ENCODE measurements at places on chromosomes 6 and 20.

GRCh38 chr6:80335121-80335531, 228.7 kb downstream of the BCKDHB start:
- H3K27ac ChIP-seq = no peak overlapping the region
- H3K4me1 ChIP-seq = peaks cover 5% of the 10 kb centered on the region
- H3K27me3 ChIP-seq = no peaks in the 10 kb centered on the region

GRCh38 chr6:74597266-74597665, 608.6 kb downstream of the COL12A1 start:
- DNase-seq = no peak
- H3K4me1 ChIP-seq = no peaks in the 10 kb centered on the region
- no peak overlapping the region for H3K4me3 ChIP-seq
- H3K27me3 ChIP-seq = no peaks in the 10 kb centered on the region

DNA sequence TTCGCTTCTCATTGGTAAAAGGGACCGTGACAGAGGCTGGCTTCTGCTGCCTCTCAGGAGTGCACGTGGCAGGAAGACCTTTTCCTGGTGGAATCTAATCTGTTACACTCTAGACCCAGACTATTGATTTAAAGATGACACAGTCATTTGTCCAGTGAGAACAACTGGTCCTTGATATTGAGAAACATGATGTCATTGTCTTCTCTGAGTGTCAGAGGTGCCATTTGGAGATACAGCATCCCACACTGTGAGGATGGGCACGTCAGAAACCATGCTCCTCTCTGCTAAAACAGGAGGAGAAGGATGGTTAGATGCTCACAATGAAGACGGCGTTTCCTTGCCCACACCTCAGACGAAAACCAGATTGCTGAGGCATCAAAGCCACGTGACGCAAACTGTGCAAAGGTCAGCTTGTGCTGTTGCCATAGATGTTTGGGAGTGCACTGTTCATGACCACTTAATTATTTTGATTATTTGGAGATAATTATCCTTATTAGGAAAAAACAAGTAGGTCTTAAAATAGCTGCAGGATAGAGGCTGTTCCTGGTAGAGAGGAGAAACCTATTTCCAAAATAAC, 169.0 kb downstream of the SMOC2 start:
- DNase-seq = no peak
- H3K36me3 ChIP-seq = no peaks in the 10 kb centered on the region
- H3K27ac ChIP-seq = no peak overlapping the region

- no peak overlapping the region for H3K27ac ChIP-seq
- no peak for DNase-seq
- H3K36me3 ChIP-seq = no peaks in the 10 kb centered on the region
- no peaks in the 10 kb centered on the region for H3K27me3 ChIP-seq
These were observed 21.4 kb downstream of the CYP24A1 start for GRCh38 chr20:54152227-54153040.

GRCh38 chr6:135258970-135259369, 77.9 kb downstream of the MYB start:
- DNase-seq = no peak
- no peaks in the 10 kb centered on the region for H3K27me3 ChIP-seq
- H3K4me3 ChIP-seq = no peak overlapping the region
- no peak overlapping the region for H3K27ac ChIP-seq
- no peaks in the 10 kb centered on the region for H3K4me1 ChIP-seq
- H3K36me3 ChIP-seq = no peaks in the 10 kb centered on the region

- no peak overlapping the region for H3K27ac ChIP-seq
- H3K36me3 ChIP-seq = no peaks in the 10 kb centered on the region
- no peak for DNase-seq
- no peak overlapping the region for H3K4me3 ChIP-seq
- peaks cover 5% of the 10 kb centered on the region for H3K27me3 ChIP-seq
- H3K4me1 ChIP-seq = no peaks in the 10 kb centered on the region
These were observed 75.8 kb downstream of the PERP start for GRCh38 chr6:138031417-138031816.

GRCh38 chr6:93728150-93728549, 308.8 kb upstream of the EPHA7 start:
- H3K27ac ChIP-seq = no peak overlapping the region
- H3K4me3 ChIP-seq = no peak overlapping the region
- DNase-seq = no peak

DNA sequence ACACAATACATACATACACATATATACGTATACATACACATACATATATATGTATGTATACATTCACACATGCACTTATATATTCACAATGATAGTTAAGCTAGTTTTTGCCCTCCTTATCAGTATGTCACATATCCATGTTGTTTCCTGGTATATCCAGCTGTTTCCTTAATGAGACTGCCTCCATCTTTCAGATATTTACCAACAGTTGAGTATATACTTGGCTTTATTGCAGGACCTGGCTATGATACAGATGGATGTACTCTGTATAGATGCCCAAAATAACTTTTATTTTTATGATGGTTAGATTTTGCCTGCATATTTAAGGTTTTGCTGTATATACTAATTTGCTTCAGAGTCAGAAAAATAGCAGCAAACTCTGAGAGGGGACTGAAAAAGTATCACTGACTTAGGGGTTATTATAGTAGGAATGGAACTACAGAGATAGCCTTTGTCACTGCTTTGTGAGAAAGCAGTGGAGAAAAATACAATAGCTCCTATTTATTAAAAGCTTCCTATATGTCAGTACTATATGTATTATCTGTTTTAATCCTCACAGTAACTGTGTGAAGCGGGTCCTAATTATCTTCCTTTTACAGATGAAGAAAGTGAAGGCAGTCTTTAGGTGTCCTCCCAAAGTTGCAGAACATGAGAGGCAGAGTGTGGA, 35.5 kb downstream of the CARMIL1 start:
- no peak for DNase-seq
- H3K27me3 ChIP-seq = peaks cover 2% of the 10 kb centered on the region
- no peak overlapping the region for H3K4me3 ChIP-seq

- H3K36me3 ChIP-seq = peaks cover 32% of the 10 kb centered on the region
- DNase-seq = no peak
- peaks cover 15% of the 10 kb centered on the region for H3K4me1 ChIP-seq
- peaks cover 14% of the 10 kb centered on the region for H3K27me3 ChIP-seq
- peak overlapping the region; percentile 85 for H3K4me3 ChIP-seq
These were observed 435 bp upstream of the ZNF322 start for GRCh38 chr6:26660000-26660361.

DNA sequence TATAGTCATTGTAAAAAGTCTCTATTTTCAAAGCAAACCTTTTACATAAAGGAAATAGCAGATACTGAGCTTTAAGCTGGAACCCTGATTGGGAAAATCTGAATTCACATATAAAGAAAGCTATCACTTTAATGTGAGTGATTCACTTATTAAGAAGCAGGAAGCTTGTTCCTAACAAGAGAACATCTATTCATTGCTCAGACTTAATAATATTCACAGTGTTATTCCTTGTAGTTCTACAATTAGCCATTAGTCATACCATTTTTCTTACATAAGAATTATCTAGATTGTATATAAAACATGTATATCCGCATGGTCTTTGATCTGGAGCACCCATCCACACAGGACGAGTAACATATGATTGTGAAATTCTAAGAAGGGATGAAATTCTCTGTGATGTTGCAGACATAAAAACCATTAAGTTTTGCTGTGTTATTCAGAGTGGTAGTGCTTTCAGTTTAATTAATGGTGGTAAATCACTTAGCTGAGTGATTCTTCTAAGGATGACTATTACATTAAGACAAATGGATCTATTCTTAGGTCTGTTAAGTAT, 71.1 kb upstream of the FOXQ1 start:
- H3K27ac ChIP-seq = no peak overlapping the region
- H3K36me3 ChIP-seq = no peaks in the 10 kb centered on the region
- no peaks in the 10 kb centered on the region for H3K27me3 ChIP-seq
- H3K4me3 ChIP-seq = no peak overlapping the region
- H3K4me1 ChIP-seq = no peaks in the 10 kb centered on the region
- DNase-seq = no peak

GRCh38 chr6:29561606-29562181, 2.2 kb upstream of the UBD start:
- H3K36me3 ChIP-seq = no peaks in the 10 kb centered on the region
- no peak overlapping the region for H3K27ac ChIP-seq
- peaks cover 14% of the 10 kb centered on the region for H3K27me3 ChIP-seq
- H3K4me1 ChIP-seq = no peaks in the 10 kb centered on the region
- no peak overlapping the region for H3K4me3 ChIP-seq

GRCh38 chr20:90651-91050, 3.2 kb downstream of the DEFB125 start:
- no peaks in the 10 kb centered on the region for H3K36me3 ChIP-seq
- no peak for DNase-seq
- H3K27ac ChIP-seq = no peak overlapping the region

DNA sequence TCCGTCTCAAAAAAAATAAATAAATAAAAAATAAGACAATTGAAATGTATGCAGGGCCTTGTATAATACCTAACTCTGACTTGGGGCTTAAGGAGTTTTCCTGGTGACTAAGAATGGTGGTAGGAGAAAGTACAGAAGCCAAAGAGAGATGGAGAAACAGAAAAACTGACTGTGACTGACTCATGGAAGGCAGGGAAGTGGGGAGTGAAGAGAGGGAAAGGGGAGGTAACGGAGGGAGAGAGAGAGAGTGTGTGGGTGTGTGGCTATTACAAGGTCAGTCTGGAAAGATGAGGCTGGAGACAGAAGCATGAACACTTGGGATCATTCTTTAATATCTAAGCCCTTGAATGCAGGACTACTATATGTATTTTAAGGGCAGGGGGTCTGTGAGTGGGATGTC, 38.5 kb downstream of the SNRNP48 start:
- H3K4me3 ChIP-seq = no peak overlapping the region
- no peaks in the 10 kb centered on the region for H3K27me3 ChIP-seq
- H3K4me1 ChIP-seq = no peaks in the 10 kb centered on the region
- H3K36me3 ChIP-seq = no peaks in the 10 kb centered on the region
- no peak overlapping the region for H3K27ac ChIP-seq
- no peak for DNase-seq

DNA sequence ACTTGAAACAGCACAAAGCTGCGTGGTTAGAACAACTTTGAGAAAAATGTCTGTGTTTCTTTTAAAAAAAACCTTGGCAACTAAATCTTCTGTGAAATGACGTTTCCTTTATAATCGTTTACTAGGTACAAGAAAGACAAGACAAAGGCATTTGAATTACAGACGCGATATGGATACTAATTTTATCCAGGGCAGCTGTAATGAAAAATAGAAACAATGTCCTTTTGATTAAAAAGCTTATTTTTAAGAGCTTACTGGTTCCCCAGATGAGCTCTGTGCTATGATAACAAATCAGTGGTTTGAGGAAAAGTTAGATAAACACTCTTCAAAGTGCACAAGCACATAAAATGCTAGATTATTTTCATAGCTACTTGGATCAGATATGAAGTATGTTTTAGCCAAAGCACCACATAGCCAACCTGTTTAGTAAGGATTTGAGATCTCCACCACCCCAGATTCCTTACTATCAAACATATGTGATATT, 1.6 kb upstream of the SYNCRIP start:
- H3K4me3 ChIP-seq = peak overlapping the region; percentile 87
- DNase-seq = no peak
- H3K36me3 ChIP-seq = peaks cover 2% of the 10 kb centered on the region

- no peaks in the 10 kb centered on the region for H3K36me3 ChIP-seq
- H3K27me3 ChIP-seq = no peaks in the 10 kb centered on the region
- no peak overlapping the region for H3K4me3 ChIP-seq
- DNase-seq = no peak
- peaks cover 78% of the 10 kb centered on the region for H3K4me1 ChIP-seq
- H3K27ac ChIP-seq = peak overlapping the region; percentile 51
These were observed 99.2 kb downstream of the QKI start for GRCh38 chr6:163513570-163514166.

GRCh38 chr6:91678679-91679446, 1092.0 kb upstream of the MAP3K7 start:
- no peak overlapping the region for H3K27ac ChIP-seq
- H3K4me1 ChIP-seq = no peaks in the 10 kb centered on the region
- no peaks in the 10 kb centered on the region for H3K36me3 ChIP-seq
- H3K27me3 ChIP-seq = no peaks in the 10 kb centered on the region

GRCh38 chr20:15834857-15835256, 738.4 kb downstream of the KIF16B start:
- H3K4me1 ChIP-seq = no peaks in the 10 kb centered on the region

GRCh38 chr20:56043227-56043626, 37.9 kb upstream of the CBLN4 start:
- H3K4me3 ChIP-seq = no peak overlapping the region
- no peaks in the 10 kb centered on the region for H3K36me3 ChIP-seq
- H3K27me3 ChIP-seq = no peaks in the 10 kb centered on the region
- no peak overlapping the region for H3K27ac ChIP-seq

GRCh38 chr6:40960742-40961430, 78.1 kb downstream of the UNC5CL start:
- H3K4me1 ChIP-seq = peaks cover 3% of the 10 kb centered on the region
- H3K27me3 ChIP-seq = no peaks in the 10 kb centered on the region
- peak overlapping the region; percentile 10 for H3K27ac ChIP-seq
- no peaks in the 10 kb centered on the region for H3K36me3 ChIP-seq

- no peak for DNase-seq
- no peaks in the 10 kb centered on the region for H3K4me1 ChIP-seq
- no peaks in the 10 kb centered on the region for H3K27me3 ChIP-seq
- H3K27ac ChIP-seq = no peak overlapping the region
These were observed 232.8 kb downstream of the THBS2 start for GRCh38 chr6:169020821-169021220.

- H3K4me3 ChIP-seq = no peak overlapping the region
- no peak overlapping the region for H3K27ac ChIP-seq
- no peaks in the 10 kb centered on the region for H3K36me3 ChIP-seq
- H3K27me3 ChIP-seq = no peaks in the 10 kb centered on the region
These were observed 207.0 kb downstream of the TBXT start for GRCh38 chr6:165960695-165961094.

- no peak for DNase-seq
- no peaks in the 10 kb centered on the region for H3K36me3 ChIP-seq
- H3K4me3 ChIP-seq = no peak overlapping the region
- H3K27ac ChIP-seq = no peak overlapping the region
- H3K27me3 ChIP-seq = no peaks in the 10 kb centered on the region
- H3K4me1 ChIP-seq = peaks cover 9% of the 10 kb centered on the region
These were observed 46.5 kb downstream of the NFATC2 start for GRCh38 chr20:51495921-51496545.

DNA sequence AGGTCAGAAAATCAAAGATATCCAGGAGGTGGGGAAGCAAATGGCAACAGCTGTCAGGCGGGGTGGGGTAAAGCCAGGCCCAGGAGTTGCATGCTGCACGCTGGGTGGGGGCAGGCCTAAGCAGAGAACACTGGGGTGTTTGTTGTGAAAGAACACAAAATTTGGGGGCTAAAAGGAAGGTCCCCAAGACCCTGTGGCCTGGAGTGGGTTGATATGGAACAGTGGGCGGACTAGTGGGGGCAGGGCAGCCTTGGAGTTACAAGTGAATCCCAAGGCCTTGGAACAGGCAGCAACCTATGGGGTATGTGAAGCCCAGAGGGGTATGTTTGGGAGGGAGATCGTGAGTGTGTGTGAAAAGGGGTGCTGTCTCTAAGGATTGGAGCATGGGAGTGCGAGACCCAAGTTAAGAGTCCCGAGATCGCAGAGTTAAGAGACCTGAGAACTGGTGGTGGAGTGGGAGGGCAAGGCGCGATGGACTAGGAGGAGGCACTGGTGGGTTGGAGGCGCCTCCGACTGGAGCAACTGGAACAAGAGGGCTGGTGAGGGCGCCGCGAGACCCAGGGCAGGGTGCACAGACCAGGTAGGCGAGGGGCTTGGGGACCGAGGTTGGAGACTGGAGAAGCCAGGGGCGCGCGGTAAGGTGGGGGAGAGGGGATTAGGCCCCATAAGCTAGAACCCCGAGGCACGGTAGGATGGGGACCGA, 658 bp downstream of the CUL7 start:
- H3K27me3 ChIP-seq = no peaks in the 10 kb centered on the region
- DNase-seq = peak; percentile 63
- H3K4me1 ChIP-seq = peaks cover 10% of the 10 kb centered on the region
- H3K4me3 ChIP-seq = peak overlapping the region; percentile 80
- peaks cover 3% of the 10 kb centered on the region for H3K36me3 ChIP-seq
- H3K27ac ChIP-seq = peak overlapping the region; percentile 90
